Mesendoderm (in vitro differentiated cells): ENCODE measurements at places on chromosomes 3 and 15.

DNA sequence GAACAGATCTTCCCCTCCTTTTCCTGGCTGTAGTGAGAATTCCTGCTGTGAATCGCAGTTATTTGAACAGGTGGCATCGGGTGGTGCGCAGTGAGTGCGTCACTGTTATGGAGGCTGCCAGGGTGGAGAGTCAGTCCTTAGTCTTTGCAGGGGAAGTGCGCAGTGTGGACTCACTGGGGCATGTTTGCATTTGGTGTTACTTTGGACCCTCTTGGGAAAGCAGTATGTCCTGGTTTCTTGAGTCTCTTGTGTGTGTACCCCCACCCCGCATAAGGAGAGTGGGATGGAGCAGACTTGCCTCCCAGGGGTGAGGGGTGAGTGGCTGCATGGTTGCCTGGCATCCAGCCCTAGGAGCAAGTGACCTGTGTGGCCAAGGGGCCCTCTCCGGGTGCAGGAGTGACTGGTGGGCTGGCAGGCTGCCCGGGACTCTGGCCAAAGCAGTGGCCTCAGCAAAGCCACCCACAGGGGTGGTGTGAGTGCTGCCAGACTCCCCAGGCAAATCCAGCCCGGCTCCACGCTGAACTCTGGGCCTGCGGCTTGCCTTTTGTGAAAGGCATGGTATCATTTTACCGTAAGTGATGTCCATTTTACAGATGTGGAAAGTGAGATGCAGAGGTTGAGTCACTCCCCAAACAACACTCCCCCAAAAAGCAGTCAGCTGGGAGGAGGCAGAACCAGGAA is 46.4 kb downstream of the DNASE1L3 start:
- peaks cover 4% of the 10 kb centered on the region for H3K4me1 ChIP-seq
- H3K27ac ChIP-seq, result no peak overlapping the region
- no peak overlapping the region for H3K4me3 ChIP-seq
- no peaks in the 10 kb centered on the region for H3K27me3 ChIP-seq
- no peak for DNase-seq

GRCh38 chr3:125229168-125229567 is 16.6 kb upstream of the SLC12A8 start:
- peaks cover 3% of the 10 kb centered on the region for H3K4me1 ChIP-seq
- H3K27me3 ChIP-seq, result no peaks in the 10 kb centered on the region
- peak; percentile 36 for DNase-seq
- no peak overlapping the region for H3K4me3 ChIP-seq

GRCh38 chr3:27289769-27290413 is 79.3 kb downstream of the NEK10 start:
- H3K4me3 ChIP-seq, result no peak overlapping the region
- no peaks in the 10 kb centered on the region for H3K4me1 ChIP-seq
- no peaks in the 10 kb centered on the region for H3K27me3 ChIP-seq
- no peaks in the 10 kb centered on the region for H3K36me3 ChIP-seq

DNA sequence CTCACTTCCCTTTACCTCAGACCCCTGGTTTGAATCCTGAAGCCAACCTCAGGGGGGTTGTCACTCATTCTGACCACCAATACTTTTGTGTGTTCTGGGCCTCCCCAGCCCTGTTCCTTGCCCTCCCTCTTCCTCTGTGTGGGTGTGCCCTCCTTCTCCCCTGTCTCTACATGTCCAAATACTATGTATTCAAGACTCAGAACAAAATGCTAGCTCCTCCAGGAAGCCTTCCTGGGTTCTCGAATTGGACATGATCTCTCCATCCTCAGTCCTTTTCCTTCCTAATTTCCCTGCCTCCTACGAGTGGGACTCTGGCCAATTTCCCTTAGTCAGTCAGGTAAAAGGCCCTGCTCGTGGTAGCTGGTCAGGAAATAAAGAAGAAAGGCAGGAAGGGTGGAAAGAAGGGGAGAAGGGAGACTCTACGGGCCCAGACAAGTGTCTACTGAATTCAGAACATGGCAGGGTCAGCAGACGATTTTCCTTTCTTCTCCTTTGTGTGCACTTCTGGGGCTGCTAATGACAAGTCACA is 79.7 kb downstream of the BDH1 start:
- H3K4me3 ChIP-seq, result no peak overlapping the region
- no peaks in the 10 kb centered on the region for H3K27me3 ChIP-seq
- H3K4me1 ChIP-seq, result peaks cover 3% of the 10 kb centered on the region
- H3K27ac ChIP-seq, result no peak overlapping the region
- DNase-seq, result no peak

GRCh38 chr15:88541709-88542341 is 4.7 kb downstream of the DET1 start:
- H3K36me3 ChIP-seq, result no peaks in the 10 kb centered on the region
- no peak for DNase-seq
- no peak overlapping the region for H3K4me3 ChIP-seq
- peak overlapping the region; percentile 26 for H3K27ac ChIP-seq

DNA sequence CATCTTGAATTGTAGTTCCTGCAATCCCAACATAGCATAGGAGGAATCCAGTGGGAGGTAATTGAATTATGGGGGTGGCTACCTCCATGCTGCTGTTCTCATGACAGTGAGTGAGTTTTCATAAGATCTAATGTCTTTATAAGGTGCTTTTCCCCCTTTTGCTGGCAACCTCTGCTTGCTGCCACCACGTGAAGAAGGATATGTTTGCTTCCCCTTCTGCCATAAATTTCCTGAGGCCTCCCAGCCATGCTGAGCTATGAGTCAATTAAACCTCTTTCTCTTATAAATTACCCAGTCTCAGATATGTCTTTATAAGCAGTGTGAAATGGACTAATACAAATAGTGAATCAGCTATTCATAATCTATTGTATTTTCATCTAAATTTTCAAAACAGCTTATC is 537.3 kb downstream of the EPHA3 start:
- H3K27me3 ChIP-seq, result no peaks in the 10 kb centered on the region
- no peaks in the 10 kb centered on the region for H3K36me3 ChIP-seq
- no peaks in the 10 kb centered on the region for H3K4me1 ChIP-seq
- no peak for DNase-seq
- no peak overlapping the region for H3K27ac ChIP-seq

DNA sequence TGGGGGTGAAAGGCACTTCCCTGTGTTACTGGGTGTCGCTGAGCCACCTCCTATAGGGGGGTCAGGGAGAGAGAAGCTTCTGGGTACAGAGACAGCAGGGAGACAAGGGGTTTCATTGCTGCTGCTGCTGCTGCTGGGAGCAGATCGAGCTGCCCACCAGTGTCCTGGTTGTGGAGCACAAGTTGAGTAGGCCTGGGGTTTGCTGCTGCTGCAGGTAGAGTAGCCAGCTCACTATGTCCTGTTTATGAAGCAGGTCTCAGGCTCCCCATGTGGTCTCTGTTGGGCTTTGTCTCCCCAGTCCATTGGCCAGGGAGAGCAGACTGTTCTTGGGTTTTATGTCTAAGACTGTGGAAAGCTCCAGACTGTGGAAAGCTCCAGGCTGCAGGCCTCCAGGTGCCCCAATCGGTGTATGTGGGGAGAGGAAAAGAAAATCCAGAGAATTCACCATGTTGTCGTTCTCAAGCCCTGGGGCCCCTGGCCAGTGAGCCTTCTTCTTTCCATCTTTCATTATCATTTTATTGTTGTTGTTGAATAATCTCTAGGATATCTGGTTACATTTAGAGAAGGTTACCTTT is 157.8 kb downstream of the ADAMTS17 start:
- H3K27me3 ChIP-seq, result no peaks in the 10 kb centered on the region
- H3K4me3 ChIP-seq, result no peak overlapping the region
- DNase-seq, result no peak
- H3K4me1 ChIP-seq, result no peaks in the 10 kb centered on the region
- no peak overlapping the region for H3K27ac ChIP-seq

DNA sequence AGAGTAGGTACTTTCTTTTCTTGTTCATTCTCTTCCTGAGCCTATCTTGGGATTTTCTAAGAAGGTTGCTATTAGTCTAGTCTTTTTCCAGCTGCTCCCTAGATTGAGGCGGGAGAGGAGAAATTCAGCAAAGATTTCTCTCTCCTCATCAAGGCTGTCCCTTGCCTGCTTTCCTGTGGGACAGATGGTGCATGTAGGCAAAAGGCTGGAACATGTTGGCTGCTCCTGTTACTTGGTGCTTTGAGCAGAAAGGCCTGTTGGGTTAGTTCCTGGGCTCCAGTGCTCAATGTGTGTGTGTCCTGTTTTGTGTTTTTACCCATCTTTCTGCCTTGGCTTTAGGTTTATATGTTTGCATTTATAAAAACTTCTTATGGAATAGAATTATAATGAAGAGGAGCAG is 9.1 kb upstream of the SNRPN start:
- no peaks in the 10 kb centered on the region for H3K27me3 ChIP-seq
- no peaks in the 10 kb centered on the region for H3K36me3 ChIP-seq
- no peak overlapping the region for H3K27ac ChIP-seq
- DNase-seq, result no peak

DNA sequence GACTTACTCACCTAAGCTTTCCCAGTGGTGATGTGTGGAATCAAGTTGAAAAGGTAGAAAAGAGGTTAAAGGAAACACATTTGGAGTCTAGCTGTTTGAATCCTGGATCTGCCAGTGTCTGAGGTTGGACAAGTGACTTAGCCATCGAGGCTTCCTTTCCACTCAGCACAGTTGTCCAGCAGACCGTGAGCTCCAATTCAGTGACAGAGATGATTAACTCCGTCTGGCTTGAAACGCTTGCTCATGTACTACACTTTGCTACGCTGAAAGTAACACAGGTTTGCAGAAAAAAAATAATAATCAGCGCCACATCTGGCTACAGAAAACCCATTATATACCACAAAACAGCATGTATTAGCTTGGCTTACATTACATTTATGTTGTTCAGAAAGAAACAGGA is 364.9 kb upstream of the MCTP2 start:
- H3K27ac ChIP-seq, result no peak overlapping the region
- H3K4me1 ChIP-seq, result no peaks in the 10 kb centered on the region
- no peak overlapping the region for H3K4me3 ChIP-seq
- DNase-seq, result no peak
- H3K27me3 ChIP-seq, result no peaks in the 10 kb centered on the region

GRCh38 chr3:195078891-195079440 is 192.0 kb downstream of the XXYLT1 start:
- no peaks in the 10 kb centered on the region for H3K36me3 ChIP-seq
- H3K27me3 ChIP-seq, result no peaks in the 10 kb centered on the region
- no peaks in the 10 kb centered on the region for H3K4me1 ChIP-seq
- no peak for DNase-seq
- no peak overlapping the region for H3K27ac ChIP-seq

GRCh38 chr3:98731720-98732285 is 31.3 kb upstream of the ST3GAL6 start:
- H3K36me3 ChIP-seq, result no peaks in the 10 kb centered on the region
- no peaks in the 10 kb centered on the region for H3K27me3 ChIP-seq
- no peak overlapping the region for H3K27ac ChIP-seq
- peak overlapping the region; percentile 16 for H3K4me3 ChIP-seq
- DNase-seq, result no peak
- peaks cover 2% of the 10 kb centered on the region for H3K4me1 ChIP-seq

GRCh38 chr15:82110144-82110543 is 64.3 kb upstream of the MEX3B start:
- peak; percentile 48 for DNase-seq
- no peaks in the 10 kb centered on the region for H3K36me3 ChIP-seq
- H3K27me3 ChIP-seq, result no peaks in the 10 kb centered on the region
- H3K4me3 ChIP-seq, result no peak overlapping the region

DNA sequence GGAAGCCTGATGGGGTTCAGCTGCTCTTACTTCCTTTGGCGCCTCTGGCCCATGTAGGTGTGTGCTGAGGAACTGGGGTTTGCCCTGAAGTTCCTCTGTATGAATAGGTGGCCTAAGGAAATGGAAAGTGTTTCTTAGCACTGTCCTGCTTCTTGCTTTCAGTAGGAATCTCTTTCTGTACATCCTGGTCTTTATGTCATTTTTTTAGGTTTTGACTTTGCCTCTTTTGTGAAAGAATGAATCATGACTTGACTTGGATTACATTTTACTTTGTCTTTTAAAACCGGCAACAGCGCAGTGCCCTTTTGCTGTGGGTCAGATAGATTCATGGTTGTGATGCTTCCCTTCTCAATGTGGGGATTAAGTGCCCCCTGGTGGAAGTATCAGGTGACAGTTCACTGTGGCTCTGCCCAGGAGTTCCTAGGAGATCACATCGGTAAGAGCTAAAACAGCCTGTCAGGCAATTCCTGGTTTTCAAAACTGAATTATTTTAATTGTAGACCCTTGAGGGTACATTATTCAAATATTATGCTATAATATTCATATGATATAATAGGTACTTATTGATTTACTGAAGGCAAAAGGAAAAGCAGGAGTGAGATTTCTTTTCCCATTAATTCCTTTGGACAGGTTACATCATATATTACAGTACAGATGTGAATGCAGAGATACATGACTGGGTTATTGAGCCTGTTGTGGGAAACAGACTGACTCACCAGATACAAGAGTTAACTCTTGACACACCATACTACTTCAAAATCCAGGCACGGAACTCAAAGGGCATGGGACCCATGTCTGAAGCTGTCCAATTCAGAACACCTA is 95.4 kb downstream of the HCN4 start:
- no peak overlapping the region for H3K27ac ChIP-seq
- H3K4me1 ChIP-seq, result no peaks in the 10 kb centered on the region
- H3K4me3 ChIP-seq, result no peak overlapping the region
- DNase-seq, result peak; percentile 73
- H3K27me3 ChIP-seq, result no peaks in the 10 kb centered on the region
- H3K36me3 ChIP-seq, result peaks cover 2% of the 10 kb centered on the region

DNA sequence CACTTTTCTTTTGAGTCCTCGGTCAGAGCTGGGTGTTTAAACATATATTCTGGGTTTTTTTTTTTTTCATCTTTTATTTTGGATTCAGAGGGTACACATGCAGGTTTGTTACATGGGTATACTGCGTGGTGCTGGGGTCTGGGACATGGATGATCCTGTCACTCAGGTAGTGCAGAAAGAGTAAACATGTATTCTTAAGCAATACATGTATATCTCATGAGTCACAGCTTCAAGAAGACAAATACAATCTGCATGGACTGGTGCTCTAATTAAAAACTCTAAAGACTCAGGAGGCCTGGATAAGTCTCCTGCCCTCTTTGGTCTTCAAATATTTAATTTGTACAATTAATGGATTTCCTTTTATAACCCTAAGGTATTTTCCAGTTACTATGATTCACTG is 50.6 kb upstream of the PHLDB2 start:
- DNase-seq, result no peak
- no peak overlapping the region for H3K27ac ChIP-seq
- no peak overlapping the region for H3K4me3 ChIP-seq
- no peaks in the 10 kb centered on the region for H3K4me1 ChIP-seq
- no peaks in the 10 kb centered on the region for H3K36me3 ChIP-seq
- H3K27me3 ChIP-seq, result no peaks in the 10 kb centered on the region

DNA sequence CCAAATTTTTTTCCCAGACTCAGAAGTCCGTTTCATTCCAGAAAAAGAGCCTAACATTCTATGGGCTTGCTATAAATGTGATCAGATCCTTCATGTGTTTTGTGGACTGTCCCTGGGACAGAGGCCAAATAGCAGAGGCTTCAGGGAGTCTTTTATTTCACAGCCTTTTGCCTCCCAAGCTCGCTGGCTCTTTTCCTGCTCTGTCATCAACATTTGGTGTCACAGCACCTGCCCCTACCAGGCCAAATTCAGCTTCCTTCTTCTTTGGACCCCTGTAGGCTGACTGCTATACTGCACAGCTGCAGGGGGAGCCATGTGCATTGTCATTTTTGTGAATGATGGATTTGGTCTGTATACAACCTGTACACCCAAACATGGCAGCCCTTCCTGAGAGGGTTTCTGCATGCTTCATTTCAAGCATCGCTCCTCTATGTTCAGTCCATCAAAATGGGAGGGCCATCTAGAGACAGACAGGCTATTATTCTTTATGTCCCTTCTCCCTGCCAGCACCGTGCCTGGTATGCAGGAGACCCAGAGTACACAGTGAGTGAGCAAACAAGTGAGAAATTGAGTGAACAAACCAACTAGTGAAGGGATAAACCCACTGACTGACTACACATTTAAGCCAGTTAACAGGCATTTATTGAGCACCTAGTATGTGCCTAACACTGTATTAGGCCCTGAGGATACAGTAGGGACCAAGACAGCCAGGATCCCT is 17.9 kb upstream of the RPP14 start:
- no peak for DNase-seq
- no peak overlapping the region for H3K4me3 ChIP-seq
- H3K27ac ChIP-seq, result no peak overlapping the region
- no peaks in the 10 kb centered on the region for H3K4me1 ChIP-seq
